ENCODE measurements at places on chromosomes 5 and 9.

DNA sequence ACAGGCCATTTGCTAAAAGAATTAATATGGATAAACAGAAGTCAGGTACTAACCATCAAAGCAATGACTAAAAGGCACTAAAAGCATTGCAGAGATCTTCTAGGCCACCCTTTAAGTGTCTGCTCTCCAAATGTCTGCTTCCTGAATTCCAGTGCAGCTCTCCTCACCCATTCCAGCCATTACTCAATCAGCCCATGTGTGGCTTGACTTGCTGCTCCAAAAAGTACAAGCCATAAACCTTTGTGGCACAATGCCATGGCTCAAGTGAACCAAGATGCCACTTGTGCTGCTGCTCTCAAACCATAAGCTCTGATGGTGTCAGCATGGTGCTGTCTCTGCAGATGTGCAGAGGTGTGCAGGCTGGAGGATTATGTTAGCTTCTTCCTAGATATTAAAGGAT, 290.2 kb upstream of the POU5F2 start:
- no peak for DNase-seq

DNA sequence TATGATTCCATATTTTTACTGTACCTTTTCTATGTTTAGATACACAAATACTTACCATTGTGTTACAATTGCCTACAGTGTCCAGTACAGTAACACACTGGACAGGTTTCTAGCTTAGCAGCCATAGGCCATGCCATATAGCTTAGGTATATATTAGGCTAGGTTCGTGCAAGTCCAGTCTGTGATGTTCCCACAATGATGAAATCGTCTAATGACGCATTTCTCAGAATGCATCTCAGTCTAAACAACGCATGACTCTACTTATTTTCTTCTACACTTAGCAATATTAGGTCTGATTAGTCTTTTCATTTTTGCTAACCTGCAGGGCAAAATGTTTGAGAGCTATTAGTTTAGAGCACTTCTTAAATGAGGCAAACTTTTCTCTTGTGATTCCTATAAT, 22.7 kb downstream of the OR2S2 start:
- DNase-seq: no peak

DNA sequence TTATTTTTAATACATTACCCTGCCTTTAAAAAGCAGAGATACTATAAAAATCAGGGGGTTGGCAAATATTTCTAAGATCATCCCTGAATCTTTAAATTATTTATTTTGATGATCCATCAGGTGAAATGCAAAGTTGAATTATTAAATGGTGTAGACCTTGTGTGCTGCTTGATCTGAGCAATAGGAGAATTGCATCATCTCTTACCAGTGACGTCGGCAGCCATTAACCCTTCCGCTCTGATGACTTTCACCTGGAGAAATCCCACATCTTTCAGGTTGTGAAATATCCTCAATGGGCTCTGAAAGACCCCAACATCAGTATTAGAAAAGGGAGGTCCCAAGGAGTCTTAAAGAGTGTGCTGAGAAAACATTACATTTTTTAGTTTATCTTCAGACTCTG, 270.2 kb downstream of the SLF1 start:
- DNase-seq: no peak

GRCh38 chr5:1930880-1931603, 48.3 kb upstream of the IRX4 start:
- DNase-seq: no peak

DNA sequence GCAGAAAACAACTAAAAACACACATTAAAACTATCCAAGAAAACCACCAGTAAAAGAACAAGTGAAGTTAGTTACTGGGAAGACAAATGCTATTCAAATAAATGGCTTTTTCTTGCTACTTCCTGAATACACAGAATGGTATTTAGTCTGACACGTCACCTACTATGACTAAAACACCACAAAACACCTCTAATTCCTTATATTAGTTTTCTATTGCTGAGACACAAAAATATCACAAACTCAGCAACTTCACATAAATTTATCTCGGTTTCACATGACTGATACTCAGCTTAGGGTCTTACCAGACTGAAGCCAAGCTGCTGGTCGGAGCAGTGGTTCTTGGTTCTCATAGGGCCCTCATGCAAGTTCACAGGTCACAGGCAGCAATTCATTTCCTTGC, 5.4 kb downstream of the DMAC1 start:
- no peak for DNase-seq

GRCh38 chr5:39360471-39361111, 3.7 kb downstream of the C9 start:
- DNase-seq: no peak

DNA sequence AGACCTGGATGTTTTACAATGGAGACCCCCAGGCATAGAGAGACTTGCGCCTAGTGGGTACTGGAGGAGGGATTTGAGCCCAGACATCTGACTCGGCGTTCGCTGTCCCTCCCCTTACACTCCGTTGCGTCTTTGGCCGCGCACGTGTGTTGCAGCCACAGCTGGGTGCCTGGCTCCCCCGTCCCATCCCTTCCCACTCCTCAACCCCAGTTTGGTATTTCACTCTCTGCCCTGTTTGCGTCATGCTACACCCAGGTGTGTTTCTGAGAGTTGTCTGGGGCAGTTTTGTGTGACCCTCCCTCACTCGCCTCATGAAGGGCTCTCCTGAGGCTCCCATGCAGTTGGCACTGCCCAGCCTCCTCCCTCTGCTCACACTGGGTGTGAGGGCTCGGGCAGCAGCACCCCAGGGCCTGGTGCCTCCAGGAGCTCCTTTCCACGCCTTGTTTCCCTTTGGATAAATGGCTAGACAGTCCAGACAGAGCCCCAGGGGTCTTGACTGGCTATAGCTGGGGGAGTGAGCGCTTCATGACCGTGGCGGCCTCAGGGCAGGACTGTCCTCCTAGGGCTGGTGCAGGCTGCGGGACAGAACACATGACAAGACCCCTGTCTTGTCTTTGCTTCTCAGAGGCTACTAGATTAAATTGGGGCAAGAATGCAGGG, 13.6 kb downstream of the TCF7 start:
- DNase-seq: no peak

Data from colonic mucosa (tissue), 4 donors.